ENCODE measurements at places on chromosomes 16 and 17.
A peak's percentile ranks its signal among the peaks of the same experiment; 100 is the strongest.

GRCh38 chr17:28178800-28179199 lies 136.3 kb downstream of the NLK start:
- no peak for DNase-seq

DNA sequence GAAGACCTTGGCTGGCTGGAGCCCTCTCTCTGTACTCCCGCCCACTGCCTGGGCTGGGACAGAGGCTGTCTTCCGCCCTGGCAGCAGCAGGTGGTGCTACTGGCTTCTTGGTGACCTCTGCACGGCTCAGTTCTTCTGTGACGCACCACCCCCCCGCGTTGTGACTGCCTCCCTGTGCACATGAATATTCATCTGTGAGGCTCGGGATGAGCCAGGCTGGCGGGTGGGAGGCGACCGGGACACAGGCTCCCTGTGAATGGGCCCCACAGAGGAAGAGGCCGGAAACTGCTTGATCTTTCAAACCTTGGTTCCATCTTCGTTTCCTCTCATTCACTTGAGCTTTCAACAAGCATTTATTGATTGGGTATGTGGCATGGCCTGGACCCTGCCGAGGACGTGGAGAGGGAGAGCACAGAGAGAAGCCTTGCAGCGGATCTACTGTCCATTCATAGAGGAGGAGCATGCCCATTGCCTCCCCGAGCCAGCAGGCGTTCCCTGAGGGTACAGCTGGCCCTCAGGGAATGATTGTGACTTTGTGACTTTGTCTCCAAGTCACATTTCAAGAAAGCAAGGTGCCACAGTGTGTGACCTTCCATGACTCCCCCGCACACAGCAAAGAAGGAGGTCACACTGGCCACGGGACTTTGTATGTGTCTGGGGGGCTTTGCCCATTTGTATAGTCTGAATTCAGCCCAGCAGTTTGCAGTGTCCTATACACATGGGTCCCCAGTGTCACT lies 45.0 kb downstream of the B9D1 start:
- DNase-seq: no peak

DNA sequence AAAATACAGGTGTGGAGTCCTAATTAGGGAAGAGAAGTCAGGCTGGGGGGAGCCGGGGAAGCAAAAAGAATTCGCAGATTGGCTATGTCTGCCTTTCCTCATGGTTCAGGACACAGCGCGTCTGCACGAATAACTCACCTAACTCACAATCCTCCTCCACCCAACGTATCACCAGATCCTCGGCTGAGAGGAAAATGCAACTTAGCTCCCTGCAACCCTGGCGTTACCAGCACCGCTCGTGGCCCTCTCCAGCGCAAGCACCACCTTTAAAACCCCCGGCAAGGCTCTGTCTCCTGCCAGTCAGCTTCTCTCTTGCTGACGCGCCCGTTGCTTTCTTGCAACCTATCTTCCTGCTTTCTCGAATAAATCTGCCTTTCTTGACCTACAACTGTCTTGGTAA lies 49.8 kb upstream of the METRNL start:
- no peak for DNase-seq

DNA sequence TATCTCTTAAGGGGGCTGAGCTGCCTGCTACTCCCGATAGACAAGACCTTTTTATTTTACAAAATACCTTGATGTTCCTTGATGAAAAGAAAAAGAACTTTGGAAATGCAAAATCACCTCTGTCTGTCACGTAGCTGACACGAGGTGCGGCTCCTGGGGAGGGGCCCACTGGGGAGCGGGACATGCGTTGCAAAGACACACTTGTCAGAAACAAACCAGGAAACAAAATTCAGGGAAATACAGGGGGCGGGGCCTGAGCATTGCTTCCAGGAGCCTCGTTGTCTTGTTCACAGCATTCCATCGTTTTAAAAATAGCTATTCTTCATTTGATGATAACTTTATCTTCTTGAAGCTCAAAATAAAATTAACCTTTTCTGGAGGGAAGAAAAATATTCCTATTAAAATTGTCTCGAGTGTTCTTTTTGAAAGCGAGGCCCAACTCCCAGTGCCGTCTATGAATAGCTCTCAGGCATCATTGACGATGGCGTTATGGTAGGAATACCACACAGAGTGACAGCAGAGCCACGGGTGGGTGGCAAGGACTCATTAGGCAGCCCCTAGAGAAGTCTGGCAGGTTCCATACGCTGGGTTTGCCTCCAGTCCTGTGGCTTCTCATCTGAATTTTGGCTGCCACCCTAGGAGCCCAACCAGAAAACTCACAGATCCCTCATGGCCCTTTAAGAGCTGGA lies 286.9 kb downstream of the CPPED1 start:
- DNase-seq: no peak

GRCh38 chr17:79006046-79006445 lies 3.5 kb downstream of the CANT1 start:
- DNase-seq: no peak

GRCh38 chr17:66507103-66507923 lies 204.9 kb downstream of the PRKCA start:
- peak; percentile 16 for DNase-seq

DNA sequence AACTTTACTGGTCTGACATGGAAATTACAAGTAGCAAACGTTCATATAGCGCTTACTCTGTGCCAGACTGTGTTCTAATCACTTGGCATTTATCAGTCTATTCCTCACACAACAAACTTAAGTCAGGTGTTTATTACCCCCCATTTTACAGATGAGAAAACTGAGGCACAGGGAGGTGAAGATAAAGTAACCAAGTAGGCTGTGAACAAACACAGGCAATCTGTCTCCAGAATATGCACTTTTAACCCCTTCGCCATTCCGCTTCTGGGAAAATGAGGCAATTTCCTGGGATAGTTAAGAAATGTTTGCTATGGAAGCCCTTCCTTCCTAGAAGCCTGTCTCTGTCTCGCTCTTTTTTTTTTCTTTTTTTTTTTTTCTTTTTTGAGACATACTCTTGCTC lies 12.2 kb upstream of the CXCL16 start:
- no peak for DNase-seq

DNA sequence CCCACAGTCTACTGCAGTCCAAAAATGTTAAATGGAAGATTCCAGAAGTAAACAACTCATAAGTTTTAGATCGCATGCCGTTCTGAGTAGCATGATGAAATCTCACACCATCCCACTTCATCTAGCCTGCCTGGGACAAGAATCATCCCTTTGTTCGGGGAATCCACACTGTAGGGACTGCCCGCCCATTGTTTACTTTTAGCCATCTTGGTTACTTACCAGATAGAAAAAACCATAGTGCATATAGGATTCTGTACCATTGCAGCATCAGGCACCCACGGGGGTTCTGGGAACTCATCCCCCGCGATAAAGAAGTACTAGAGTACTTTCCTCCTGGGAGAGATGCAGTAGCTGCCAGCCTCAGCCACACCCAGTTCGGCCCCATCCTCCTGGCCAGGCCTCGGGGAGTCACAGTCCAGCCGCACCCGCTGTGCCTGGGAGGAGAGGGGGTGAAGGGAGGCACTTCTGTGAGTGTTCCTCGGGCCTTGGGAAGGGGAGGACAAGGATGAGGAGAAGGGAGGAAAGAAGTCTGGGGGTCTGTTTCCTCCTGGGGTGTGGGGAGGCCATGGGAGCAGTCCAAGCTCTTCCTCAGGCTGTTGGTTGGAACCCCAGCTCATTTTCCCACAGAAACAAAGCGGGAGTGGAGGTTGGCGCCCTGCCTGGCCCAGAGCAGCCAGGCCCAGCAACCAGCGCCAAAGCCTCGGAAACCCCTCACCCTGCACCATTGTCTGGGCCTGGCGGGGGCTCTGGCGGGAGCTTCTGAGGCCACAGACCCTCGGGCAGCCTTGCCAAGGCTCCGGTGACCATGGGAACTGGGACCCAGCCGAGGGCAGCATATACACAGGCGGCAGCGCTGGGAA lies 8.9 kb downstream of the TRIM47 start:
- no peak for DNase-seq

Data from CD4-positive, alpha-beta T cell treated with Interleukin-17A for 4 hours (primary cell).